ENCODE measurements at places on chromosomes 13 and 19.

GRCh38 chr19:2574478-2574931, 98.6 kb downstream of the GADD45B start:
- DNase-seq = no peak

- DNase-seq = no peak
Measured at GRCh38 chr19:4676955-4677731, 7.0 kb upstream of the MYDGF start.

DNA sequence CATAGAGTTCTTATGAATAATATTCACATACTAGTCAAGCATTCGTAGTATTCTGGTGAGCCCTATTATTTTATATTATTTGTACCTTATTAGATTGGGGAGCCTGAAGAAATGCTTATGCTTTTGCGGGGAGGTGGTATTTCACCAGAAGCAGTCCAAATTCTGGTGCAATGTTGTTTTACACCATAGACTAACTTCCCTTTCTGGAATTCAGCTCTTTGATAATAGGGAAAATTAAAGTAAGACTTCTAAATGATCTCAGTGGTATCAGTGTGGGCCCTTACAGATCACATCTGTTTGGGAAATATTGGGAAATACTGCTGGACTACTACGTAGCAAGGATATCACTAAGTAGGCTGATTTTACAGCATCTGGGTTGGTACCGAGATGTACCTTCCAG, 34.2 kb downstream of the KCTD12 start:
- DNase-seq = no peak

DNA sequence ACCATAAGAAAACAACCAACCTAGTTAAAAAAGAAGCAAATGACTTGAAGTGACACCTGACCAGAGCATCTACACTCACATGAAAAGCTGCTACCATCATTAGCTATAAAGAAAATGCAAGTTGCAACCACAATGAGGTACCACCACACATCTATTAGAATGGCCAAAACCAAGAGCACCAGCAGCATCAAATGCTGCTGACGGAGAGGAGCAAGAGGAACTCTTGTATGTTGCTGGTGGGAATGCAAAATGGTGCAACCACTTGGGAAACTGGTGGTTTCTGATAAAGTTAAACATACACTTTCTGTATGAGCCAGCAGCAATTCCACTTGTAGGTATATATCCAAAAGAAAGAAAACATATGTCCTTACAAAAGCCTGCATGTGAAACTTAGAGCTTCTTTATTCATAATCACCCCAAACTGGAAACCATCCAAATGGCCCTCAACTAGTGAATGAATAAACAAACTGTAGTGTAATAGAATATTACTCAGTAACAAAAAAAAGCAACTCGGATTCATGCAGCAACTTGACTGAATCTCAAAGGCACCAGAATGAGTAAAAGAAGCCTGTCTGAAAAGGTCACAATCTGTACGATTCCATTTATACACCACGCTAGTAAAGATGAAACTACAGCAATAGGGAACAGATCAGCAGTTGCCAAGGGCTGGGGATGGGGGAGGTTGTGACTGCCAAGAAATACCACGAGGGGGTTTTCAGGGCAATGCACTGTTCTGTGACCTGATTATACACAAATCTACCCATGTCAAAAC, 60.9 kb upstream of the RANBP3 start:
- DNase-seq = no peak

GRCh38 chr19:23542562-23542961, 144.4 kb downstream of the ZNF675 start:
- DNase-seq = no peak

- DNase-seq = no peak
Measured at GRCh38 chr13:30045916-30046704, 195.7 kb upstream of the UBL3 start.

DNA sequence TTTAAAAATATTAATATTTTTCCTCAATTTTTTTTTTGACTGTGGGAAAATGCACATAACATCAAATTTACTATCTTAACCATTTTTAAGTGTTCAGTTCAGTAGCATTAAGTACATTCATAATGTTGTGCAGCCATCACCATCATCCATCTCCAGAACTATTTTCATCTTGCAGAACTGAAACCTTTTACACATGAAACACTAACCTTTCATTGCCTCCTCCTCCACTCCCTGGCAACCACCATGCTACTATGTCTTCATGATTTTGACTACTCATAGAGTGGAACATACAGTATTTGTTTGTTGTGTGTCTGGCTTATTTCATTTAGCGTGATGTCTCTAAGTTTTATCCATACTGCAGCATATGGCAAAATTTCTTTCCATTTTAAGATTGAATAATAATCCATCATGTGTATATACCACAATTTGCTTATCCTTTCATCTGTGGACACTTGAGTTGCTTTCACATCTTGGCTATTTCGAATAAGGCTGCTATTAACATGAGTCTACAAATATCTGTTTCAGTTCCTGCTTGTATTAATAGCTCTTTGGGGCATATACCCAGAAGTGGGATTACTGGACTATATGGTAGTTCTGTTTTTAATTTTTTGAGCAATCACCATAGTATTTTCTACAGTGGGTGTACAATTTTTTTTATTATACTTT, 376.4 kb downstream of the MTUS2 start:
- DNase-seq = no peak

DNA sequence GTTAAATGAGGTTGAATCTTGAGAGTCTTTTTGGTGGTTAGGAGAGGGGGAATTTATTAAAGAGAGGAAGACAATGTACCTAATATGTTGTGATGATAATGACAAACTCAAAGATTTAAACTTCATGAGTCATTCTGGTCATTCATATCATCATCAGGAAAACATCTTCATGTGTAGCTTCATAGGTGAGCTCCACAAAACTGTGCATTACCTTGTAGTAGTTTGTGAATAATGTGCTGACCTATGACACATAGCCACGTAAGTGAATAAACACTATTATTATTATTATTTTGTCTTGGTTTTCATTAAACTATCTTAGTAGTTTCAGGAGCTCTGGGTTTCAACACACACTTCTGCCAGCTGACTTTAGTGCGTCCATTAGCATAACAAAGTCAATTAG, 997 bp upstream of the GPC6 start:
- no peak for DNase-seq

GRCh38 chr19:50412419-50412818, 6.3 kb upstream of the SPIB start:
- DNase-seq = no peak

DNA sequence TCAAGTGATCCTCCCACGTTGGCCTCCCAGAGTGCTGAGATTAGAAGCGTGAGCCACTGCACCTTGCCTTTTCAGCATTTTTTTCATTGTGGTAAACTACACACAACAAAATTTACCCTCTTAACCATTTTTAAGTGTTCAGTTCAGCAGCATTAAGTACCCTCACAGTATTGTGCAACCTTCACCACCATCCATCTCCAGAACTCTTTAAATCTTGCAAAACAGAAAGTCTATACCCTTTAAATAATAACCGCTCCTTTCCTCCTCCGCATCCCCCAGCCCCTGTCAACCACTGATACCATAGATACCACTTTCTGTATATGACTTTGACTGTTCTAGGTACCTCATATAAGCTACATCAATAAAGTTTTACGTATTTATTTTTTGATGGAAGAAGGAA, 20.8 kb upstream of the CASP14 start:
- no peak for DNase-seq

DNA sequence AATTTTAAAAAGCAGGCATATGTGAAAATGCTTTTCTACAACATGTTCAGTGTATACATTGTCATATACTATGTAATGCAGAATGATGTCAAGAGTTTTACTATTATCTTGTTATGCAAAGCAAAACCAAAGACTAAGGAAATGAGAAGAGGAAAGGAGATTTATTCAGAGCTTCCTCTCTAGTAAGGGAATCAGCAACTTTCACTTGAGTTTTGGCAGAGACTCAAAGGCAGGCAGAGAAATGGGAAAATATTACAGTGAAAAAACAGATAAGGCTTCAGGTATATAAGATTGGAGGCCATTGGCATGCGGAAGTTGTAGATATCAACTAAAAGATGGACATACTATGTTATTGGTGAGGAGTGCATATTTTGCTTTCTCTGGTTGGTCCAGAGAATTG, 512.0 kb upstream of the PCDH20 start:
- no peak for DNase-seq

- no peak for DNase-seq
Measured at GRCh38 chr13:71587817-71588216, 279.2 kb downstream of the DACH1 start.

DNA sequence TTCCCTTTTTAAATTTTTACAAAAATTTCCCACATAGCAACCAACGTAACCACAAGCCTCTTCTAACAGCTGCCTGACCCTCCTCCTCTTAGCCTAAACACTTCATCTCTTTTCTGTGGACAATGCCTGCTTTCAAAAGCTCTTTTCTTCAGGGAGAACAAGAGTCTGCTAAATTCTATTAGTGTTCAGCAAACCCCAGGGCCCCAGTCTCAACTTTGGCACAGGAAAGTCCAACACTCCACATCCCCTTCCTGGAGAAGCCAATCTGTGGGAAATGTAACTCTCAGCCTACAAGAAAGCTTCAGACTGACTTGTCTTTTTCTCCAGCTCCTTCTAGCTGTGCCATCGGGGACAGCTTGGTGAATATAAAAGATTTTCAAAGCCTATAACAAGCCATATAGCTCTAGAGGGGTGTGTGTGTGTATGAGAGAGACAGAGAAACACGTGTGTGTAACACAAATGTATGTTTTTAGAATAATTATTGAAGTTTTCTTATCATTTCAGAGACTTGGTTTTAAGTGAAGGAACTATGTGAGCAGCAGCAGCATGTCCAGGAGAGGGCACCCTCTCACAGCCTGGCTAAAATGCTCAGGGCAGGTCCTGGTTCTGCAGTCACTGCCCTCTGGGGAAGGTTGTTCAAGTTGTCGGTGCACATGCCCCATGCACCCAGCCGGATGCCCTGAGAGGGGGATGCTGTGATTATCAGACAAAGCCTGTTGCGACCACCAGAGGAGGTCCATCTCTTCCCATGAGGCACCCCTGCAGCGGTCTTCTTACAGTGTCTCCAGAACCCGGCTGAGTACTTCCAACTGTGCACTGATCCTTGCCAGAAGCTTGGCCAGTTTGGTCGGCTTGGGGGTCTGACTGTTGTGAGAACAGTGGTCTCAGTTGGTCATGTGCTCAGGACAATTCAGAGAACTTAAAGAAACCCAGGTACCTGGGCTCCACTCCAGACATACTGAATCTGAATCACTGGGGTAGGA, 34.4 kb downstream of the CCDC70 start:
- DNase-seq = no peak
